ENCODE measurements at places on chromosomes 11 and 22. TPM values are rescaled to one million over a fixed set of nuclear protein-coding genes. Genes with fewer than 3 reads are reported as not detected.

SGSM1 gene
- not detected for total RNA-seq

NLRP14 gene
- total RNA-seq, result not detected

MCAM gene
- total RNA-seq, result 195 TPM

CBLIF gene
- not detected for total RNA-seq

CXCR5 gene
- not detected for total RNA-seq

DCHS1 gene
- total RNA-seq, result 4.3 TPM

Measured in bronchus fibroblast of lung (primary cell).